Colonic mucosa (tissue), 4 donors: ENCODE measurements at places on chromosomes 3 and 15.

DNA sequence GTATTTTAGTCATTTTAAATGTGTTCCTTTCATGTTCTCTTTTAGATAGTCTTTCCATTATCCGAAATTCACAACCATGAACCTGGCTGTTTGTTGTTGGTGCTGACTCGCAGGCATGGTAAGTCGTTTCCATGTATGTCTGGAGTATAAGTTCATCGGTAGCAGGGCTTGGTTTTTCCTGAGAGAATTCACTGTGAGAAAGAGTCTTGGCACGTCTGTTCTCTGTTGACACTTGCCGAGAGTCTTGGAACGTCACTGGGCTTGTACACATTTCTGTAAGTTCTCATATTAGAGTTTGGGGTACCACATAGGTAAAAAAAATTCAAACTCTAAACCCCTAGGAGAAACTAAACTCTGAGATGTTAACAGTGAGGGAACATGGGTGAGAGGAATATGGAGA is 29.4 kb upstream of the EIF4A2 start:
- DNase-seq = no peak

DNA sequence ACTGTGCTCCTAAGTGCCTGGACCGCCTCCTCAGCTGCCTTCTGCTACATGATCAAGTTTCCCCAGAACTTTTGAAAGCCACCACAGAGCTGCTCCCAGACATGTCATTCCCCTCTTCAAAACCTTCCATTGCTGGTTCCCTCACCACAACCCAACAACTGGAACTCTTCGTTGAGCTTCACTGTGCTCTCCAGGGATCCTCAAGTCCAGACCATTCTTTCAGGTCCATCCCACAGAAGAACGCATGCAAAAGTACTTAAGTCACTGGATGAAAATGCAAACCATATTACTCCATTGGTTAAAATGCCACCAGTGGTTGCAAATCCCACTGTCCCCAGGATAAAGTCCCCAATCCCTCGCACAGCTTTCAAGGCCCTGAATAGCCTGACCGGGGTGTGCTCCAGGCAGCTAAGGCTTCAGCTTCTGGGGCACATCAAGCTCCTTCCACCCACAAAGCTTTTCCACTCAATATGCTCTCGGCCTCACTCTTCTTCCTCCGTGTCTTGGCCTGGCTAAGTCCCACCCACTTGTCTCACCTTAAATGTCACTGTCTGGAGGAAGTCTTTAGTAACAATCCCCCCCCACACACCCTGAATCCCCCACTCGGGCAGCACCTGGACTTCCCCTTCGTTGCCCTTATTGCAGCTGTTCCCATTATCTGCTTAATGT is 84.8 kb downstream of the XXYLT1 start:
- DNase-seq = no peak

DNA sequence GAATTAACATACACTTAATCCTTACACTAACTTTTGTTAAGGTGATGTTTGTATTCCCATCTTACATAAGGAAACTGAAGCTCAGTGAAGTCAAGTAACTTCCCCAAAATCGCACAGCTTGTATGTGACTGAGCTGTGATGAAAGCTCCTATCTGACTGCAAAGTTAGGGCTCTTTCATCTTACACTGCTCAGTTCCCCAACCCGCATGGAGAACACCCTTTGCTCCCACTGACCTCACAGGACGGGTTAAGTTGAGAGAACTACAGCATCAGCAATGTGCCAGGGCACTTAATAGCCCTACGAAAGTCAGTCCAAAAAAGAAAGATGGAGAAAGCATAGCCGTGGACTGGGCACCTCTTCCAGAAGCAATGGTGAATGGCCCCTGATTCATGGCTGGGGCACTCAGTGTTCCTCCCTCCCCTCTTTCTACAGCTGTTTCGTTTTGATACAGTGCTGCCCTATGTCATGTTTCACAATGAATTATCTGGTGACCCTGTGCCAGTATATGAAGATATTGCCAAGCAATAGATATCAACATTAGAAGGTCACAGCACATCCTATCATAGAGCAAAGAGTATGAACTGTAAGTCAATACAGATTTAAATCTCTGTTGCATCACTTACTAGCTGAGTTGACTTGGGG is 38.0 kb downstream of the CADPS start:
- no peak for DNase-seq

GRCh38 chr15:101608201-101608600 is 44.0 kb downstream of the TM2D3 start:
- no peak for DNase-seq

- no peak for DNase-seq
Measured at GRCh38 chr15:39511000-39511915, 69.6 kb upstream of the THBS1 start.

GRCh38 chr3:119594066-119594465 is 3.6 kb upstream of the PLA1A start:
- no peak for DNase-seq

DNA sequence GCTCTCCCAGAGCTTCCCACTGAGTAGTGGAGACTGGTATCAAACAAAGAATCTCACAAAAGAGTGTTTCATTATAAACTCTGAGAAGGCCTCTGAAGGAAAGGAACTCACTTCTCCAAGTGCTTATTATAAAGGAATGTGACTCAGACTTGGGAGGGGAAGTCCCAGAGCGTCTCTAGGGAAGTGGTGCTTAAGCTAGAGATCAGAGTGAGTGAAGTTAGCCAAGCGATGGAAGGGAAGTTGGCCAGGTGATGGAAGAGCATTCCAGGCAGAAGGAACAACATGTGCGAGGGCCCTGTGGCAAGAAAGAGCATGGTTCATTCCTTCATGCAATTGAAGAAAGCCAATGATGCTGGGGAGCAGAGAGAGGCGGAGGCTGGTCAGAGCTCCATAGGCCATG is 2.3 kb downstream of the XYLB start:
- no peak for DNase-seq

DNA sequence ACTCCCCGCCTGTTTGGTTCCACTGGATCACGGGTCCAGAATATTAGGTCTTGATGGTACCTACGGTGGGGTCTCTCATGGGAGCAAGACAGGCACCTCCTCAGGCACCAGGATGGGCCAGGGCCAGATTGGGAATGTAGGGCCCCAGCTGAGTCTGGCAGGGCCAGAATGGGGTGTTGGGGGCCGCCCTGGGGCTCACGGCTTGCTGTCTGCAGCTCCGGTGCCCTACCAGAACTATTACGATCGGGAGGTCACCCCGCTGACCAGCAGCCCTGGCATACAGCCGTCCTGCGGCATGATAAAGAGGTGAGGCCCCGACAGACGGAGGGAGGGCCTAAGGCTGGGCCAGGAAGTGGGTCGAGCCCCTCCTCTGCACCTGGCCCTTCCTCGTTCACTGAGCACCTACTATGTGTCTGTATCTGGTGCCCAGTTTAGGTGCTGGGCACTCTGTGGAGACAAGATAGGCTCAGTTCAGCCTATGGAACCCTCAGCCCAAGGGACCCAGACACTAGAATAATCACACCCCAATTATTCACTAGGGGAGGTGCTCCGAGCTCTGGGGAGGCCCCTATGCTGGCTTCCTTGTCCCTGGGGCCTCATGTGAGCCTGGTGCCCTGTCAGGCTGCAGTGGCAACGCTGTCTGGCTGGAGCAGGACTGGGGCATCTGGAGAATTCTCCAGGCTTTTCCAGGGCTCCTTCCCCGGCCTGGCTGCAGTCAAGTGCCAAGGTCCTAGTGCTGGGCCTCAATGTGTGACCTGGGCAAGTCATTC is 37.9 kb downstream of the PSTPIP1 start:
- DNase-seq = peak; percentile 17

DNA sequence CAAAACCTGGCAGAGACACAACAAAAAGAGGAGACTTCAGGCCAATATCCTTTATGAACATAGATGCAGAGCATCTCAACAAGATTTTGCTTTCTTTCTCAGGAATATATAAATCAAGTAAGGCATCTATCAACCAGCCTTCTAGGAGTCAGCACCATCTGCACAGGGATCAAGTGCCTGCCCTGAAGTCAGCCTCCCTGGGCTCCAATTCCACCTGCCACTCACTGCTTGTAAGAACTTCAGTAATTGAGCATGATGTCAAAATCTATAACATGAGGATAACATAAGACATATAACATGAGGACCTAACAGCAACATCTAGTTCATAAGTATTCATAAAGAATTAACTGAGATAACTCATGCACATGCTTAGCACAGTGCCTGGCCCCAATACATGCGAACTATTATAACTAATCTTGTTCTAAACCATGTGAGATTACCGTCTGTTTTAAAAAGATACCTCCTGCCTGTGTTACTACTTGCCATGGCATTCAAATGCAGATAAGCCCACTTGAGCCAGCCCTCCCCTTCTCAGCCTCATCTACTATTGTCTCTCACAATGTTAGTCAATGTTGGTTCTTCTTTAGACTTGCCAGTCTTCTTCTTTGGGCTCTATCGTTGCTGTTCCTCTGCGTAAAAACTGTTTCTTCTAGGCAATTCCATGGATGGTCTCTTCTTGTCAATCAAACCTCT is 91.6 kb downstream of the PLD1 start:
- DNase-seq = no peak

GRCh38 chr3:187360596-187360995 is 7.6 kb upstream of the RTP4 start:
- DNase-seq = no peak

GRCh38 chr3:12190832-12191231 is 32.1 kb upstream of the TIMP4 start:
- no peak for DNase-seq

- DNase-seq = no peak
Measured at GRCh38 chr15:31259562-31260252, 66.9 kb upstream of the KLF13 start.
